Stimulated activated CD4-positive, alpha-beta T cell treated with anti-CD3 and anti-CD28 coated beads, Interleukin-1b, Interleukin-23, amount 100 ng/mL, for 1 hour (primary cell): ENCODE measurements at places on chromosomes 4 and X.

- DNase-seq = no peak
Observed at GRCh38 chrX:11781133-11781532, 23.1 kb downstream of the MSL3 start.

DNA sequence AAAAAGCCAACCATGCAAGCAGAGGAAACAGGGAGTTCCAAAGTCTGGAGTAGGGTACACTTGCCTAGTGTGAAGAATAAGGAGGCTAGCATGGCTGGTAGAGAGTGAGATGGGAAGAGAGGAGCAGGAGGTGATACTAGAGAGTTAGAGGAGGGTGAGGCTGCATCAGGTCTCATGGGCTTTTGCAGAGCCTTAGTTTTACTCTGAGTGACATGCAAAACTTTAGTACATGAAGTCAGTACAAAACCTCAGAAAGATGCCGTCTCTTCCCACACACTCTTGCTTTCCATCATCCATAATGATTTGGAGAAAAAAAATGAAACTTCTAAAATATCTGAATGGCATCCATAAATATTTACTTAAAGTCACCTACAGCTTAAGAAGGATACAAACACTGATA is 5.0 kb downstream of the OPRPN start:
- no peak for DNase-seq

GRCh38 chr4:118033148-118034052 is 886 bp upstream of the NDST3 start:
- no peak for DNase-seq

- DNase-seq = no peak
Observed at GRCh38 chr4:97003715-97004114, 1139.6 kb downstream of the STPG2 start.

DNA sequence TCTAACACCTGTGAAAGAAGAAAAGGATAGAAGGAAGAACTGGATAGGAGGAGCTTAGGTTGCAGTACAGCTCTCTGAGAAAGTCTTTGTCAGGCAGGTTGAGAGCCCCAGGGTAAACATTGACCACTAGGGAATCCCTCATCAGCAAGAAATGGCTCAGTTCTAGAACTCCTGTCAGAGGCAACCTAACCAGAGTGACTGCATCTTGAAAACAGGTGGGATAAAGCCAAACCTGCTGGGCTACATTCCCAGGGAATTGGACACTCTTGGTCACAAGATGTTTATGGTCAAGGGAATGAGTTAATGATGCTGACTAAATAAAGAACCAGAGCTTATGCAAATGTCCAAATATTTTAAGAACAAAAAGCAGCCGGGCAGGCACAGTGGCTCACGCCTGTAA is 108.3 kb upstream of the MED14 start:
- DNase-seq = no peak

DNA sequence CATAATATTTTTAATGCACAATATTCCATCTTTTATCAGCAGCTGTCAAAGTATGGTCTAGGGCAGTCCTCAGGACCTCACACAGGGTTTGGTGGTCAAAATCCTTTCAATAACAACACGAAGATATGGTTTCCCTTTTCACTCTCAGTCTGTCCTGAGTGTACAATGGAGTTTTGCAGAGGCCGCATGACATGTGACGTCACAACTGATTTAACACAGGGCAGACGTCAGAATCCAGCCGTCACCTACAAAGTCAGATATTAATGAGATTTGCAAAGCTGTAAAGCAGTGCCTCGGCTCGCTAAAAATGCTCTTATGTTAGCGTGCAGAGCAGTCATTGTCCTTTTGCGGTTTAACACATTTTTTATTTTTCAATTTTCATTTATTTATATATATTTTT is 12.5 kb downstream of the ABLIM2 start:
- no peak for DNase-seq
